Breast epithelium (tissue), 4 donors: ENCODE measurements at places on chromosomes 6 and 20. TPM values are rescaled to one million over a fixed set of nuclear protein-coding genes. Genes with fewer than 3 reads are reported as not detected.

Gene C6orf15
- not detected for total RNA-seq

Gene CALHM5
- 1.6 TPM for total RNA-seq

Gene MICA
- 28.1 TPM for total RNA-seq

- DNase-seq: no peak
- no peak overlapping the region for H3K4me3 ChIP-seq
- no peak overlapping the region for H3K27ac ChIP-seq
- no peaks in the 10 kb centered on the region for H3K4me1 ChIP-seq
Measured at GRCh38 chr6:139017227-139017626, 11.3 kb upstream of the ABRACL start.

Gene ULBP1
- total RNA-seq: not detected

- DNase-seq: no peak
- H3K4me1 ChIP-seq: no peaks in the 10 kb centered on the region
- no peak overlapping the region for H3K4me3 ChIP-seq
- H3K27me3 ChIP-seq: no peaks in the 10 kb centered on the region
- no peak overlapping the region for H3K27ac ChIP-seq
Measured at GRCh38 chr6:18663011-18663410, 275.9 kb downstream of the RNF144B start.

DNA sequence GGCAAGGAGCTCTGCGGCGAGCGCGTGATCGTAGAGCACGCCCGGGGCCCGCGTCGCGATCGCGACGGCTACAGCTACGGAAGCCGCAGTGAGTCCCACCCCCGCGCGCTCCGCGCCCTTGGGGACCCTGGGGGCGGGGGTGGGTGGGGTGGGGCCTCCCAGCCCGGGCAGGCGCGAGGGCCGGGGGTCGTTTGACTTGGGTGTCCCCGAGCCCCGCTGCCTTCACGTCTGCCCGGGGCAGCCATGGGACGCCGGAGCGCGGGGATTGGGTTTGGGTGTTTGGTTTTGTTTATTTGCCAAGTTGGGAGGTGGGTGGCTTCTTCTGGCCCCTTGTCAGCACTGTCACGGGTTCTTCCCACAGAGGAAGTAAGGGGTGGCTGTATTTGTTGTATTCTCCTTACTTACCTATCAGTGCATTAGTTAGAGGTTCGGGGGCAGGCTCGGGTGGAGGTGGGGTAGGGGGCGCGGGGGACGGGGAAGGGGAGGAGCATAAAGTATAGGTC, 777 bp downstream of the SRSF6 start:
- H3K4me1 ChIP-seq: no peaks in the 10 kb centered on the region
- H3K27me3 ChIP-seq: no peaks in the 10 kb centered on the region
- peak overlapping the region; percentile 92 for H3K4me3 ChIP-seq
- H3K36me3 ChIP-seq: peaks cover 5% of the 10 kb centered on the region
- no peak for DNase-seq

Gene VSX1
- not detected for total RNA-seq

DNA sequence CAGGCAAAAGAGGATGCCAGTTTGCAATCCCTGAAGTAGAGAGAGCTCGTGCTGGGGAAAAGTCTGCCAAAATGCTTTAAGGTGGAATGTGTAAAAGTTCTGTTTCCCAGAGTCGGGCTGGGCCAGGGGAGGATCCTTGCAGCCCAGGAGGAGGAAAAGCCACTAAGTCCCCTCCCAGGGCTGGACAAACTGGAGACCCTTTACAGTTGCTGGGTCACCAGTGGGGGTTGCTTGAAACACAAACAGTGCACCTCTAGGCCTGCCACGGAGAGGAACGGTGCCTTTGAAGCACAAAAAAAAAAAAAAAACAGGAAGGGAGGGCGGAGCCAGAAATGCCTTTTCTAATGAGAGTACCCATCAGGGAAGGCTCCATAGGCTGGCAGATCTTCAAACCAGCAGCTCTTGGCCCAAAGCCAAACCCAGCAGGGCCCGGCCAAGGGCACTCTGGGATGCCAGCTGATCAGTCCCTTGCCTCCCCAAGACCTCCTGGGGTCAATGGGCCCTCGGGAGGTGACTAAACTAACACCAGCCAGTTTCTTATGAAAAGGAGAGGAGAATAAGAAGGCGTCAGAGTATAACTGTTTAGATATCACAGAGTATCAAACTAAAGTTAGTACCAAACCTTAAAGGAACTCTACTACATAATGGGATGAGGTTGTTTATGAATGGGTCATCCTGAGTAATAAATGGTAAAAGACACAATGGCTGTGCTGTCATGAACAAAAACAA, 23.7 kb downstream of the HLA-A start:
- no peaks in the 10 kb centered on the region for H3K4me1 ChIP-seq
- H3K4me3 ChIP-seq: peak overlapping the region; percentile 50
- H3K36me3 ChIP-seq: no peaks in the 10 kb centered on the region
- H3K27ac ChIP-seq: peak overlapping the region; percentile 83

Gene MPIG6B
- total RNA-seq: 0.16 TPM

DNA sequence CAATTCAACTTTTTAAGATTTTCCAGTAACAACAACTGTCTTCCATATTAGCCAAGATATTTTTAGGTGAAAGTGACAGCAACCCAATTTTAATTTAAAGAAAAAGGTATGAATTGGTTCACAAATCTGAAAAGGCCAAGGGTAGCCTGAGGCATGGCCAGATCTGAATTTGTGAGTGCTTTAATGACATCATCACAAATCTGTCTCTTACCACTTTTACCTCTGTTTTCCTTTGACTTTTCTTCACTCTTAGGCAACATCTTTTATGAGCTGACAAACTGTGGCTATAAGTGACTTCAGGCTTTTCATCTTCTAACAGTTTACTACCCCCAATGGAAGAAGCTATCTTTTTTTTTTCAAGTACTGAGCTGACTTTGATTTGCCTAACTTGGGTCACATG, 44.5 kb upstream of the PKIB start:
- H3K27ac ChIP-seq: no peak overlapping the region
- H3K36me3 ChIP-seq: no peaks in the 10 kb centered on the region
- H3K27me3 ChIP-seq: no peaks in the 10 kb centered on the region
- no peak for DNase-seq
